ENCODE measurements at places on chromosomes 6 and 20.

DNA sequence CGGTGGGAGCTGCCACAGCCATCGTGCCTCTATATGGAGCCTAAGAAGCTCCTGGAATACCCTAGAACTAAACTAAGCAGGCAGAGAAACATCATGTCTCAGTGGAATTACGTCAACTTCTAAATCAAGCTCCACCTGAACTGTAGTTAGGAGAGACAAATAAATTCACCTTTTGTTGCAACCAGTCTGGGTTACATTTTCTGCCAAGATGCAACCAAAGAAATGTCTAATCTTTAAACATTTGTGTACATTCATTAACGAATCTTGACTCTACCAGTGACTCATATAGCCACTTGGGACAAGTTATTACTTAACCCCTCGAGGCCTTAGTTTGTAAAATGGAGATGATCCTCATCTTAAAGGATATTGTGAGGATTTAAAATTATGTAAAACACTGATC is 8.9 kb downstream of the PTPRK start:
- DNase-seq = no peak

DNA sequence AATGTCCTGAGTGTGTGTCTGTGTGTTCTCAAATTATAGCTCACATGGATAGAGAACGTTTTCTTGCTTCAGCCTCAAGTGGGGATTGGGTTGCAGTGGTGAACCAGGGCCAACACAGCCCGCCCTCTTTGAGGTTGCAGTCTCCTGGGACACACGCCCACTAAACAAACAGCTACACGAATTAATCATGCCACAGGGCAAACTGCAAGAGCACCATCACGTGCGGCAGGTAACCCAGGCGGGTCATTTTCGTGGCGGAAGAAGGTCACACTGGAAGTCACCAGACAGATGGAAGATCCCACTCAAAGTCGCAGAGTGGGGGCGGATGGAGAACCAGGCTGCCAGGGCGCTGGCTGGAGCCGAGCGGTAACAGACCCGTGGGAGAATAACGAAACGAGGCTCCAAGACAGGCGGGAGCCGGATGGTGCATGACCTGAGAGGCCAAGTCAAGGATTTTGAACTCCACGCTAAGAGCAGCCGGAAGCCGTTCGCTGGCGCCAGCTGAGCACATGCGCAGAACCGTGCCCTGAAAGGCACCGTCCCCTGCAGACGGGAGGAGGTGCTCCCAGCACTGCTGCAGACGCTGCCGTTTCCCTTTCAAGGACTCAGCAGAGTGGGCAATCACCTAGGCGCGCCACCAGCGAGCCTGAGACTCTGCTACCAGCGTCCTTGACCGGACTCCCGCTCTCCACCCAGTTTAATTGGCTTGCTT is 10.7 kb downstream of the DLL1 start:
- peak; percentile 70 for DNase-seq

- DNase-seq = no peak
Observed at GRCh38 chr6:39411465-39411864, 89.0 kb upstream of the KCNK16 start.

GRCh38 chr6:85402922-85403321 is 47.0 kb upstream of the NT5E start:
- no peak for DNase-seq

DNA sequence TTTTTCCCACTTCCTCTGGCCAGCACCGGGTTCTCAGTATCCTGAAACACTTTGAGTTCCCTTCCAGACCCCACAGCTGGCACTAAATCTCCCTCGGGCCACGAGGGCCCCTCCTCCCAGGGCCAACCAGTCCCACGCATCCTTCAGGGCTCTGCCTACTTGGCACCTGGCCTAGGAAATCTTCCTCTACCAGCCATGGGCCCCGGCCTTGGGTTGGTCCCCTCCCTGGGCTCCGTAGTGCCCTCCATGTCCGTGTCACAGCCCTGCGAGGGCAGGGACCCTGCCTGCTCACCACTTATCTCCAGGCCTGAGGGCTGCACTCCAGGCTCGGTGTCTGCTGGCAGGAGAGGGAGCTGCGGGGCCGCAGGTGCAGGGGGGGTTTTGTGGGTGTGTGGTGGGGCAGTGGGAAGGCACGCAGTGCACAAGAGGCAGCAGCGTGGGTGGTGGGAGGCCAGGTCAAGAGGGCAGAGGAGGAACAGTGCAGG is 48.8 kb upstream of the CDH22 start:
- DNase-seq = no peak

- DNase-seq = no peak
Observed at GRCh38 chr6:108945681-108946159, 97.5 kb downstream of the ARMC2 start.

GRCh38 chr20:19269737-19270340 is 57.4 kb downstream of the SLC24A3 start:
- no peak for DNase-seq

DNA sequence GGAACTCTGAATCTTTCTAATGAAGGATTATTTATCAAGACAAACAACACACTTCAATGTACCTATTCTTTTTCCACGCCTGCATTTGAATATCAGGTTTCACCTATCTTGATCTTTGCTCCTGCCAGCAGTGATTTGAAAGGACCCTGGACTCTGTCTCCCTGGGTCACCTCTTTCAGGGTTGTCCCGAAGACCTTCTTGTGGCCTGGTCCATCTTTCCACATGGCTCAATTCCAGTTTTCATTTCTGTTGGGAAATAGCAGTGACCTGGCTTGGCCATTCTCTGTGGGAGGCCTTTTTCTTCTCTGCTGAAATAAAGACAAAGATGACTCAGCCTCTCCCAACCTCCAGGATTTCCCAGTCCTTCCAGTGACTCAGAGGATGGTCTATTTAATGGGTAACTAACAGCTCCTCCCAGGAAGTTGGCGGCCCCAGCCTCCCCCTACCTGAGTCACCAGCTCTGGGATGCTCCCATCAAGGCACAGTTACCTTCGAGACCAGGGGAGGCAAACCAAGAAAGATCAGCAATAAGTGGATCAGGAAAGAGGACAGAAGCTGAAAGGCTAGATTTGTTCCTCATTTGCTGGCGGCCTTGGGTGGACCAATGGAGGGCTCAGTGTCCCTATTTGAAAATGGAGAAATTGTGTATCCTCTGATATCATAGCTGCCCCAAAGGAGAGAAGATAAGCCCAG is 120.2 kb upstream of the RNF24 start:
- DNase-seq = no peak

GRCh38 chr6:121912905-121913304 is 477.5 kb downstream of the GJA1 start:
- no peak for DNase-seq

GRCh38 chr6:160300076-160300695 is 41.6 kb upstream of the SLC22A2 start:
- DNase-seq = no peak

- no peak for DNase-seq
Observed at GRCh38 chr6:17297271-17298080, 16.3 kb downstream of the RBM24 start.

- no peak for DNase-seq
Observed at GRCh38 chr6:137522831-137523230, 28.6 kb upstream of the OLIG3 start.

All from CD8-positive, alpha-beta memory T cell (primary cell).